ENCODE measurements at places on chromosomes 12 and 14.

- no peak for DNase-seq
Measured at GRCh38 chr12:82627799-82628198, 58.9 kb upstream of the TMTC2 start.

GRCh38 chr12:12319451-12320183 is 30.4 kb downstream of the MANSC1 start:
- no peak for DNase-seq

DNA sequence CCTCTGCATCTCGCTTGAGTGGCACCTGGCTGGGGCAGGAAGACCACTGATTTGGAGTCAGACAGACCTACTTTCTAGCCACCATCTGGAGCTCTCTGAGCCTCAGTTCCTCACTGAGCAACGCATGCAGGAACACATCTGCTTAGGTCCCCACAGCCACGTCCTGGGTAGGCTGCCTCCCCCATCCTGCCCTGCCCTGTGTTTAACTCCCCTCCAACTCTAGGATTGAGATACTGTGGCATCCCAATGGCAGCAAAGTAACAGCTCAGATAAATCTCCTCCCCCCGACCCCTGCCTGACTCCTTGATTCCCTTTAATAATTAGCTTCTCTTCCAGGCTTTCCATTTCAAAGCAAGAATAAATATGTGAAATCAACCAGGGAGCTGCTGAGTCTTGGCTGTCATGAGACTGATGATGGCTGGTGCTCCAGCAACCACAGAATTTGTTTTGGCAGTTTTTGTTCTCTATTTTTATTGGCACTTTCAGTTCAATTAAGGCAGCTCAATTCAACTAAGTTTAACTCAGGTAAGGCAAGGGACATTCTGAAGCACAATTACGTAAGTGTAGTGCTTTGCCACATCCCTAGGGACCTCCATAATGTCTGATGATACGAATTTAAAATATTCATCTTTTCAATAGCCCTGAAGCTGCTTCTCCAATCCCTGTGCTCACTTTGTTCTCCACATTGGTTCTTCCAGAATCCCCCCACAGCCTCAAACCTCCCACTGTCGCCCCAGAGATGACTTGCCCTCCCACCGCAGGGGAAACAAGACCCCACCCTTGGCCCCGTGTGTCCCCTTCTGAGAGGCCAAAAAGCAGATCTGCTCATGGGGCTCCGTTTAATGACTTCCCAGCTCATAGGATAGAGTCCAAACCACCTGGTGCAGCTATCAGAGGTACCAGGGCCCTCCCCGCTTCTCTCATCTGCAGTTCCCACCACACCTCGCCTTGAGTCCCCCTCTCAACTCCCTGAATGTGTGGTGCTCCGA is 58.2 kb downstream of the ESR2 start:
- no peak for DNase-seq

DNA sequence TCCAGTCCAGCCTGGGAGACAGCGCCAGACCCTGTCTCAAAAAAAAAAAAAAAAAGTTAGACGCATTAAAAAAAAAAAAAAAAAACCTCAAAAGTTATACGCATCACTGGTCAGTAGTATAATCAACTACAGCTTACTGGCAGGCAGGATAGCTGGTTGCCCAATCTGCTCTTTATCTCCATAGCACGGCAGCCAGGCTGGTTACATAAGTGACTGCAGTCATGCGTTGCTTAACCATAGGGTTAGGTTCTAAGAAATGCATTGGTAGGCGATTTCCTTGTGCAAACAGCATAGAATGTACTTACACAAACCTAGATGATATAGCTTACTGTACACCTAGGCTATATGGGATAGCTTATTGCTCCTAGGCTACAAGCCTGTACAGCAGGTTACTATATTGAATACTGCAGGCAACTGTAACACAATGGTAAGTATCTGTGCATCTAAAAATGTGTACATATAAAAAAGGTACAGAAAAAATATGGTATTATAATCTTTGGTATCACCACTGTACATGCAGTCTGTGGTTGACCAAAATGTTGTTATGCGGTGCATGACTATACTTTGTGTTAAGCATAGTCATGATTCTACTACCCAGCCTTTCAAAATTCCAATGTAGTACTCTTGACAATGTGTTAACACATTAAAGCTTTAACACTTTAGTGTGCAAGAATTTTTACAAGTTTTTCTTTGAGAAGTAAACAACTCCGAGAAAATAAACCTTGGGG is 8.1 kb downstream of the L2HGDH start:
- DNase-seq, result no peak

DNA sequence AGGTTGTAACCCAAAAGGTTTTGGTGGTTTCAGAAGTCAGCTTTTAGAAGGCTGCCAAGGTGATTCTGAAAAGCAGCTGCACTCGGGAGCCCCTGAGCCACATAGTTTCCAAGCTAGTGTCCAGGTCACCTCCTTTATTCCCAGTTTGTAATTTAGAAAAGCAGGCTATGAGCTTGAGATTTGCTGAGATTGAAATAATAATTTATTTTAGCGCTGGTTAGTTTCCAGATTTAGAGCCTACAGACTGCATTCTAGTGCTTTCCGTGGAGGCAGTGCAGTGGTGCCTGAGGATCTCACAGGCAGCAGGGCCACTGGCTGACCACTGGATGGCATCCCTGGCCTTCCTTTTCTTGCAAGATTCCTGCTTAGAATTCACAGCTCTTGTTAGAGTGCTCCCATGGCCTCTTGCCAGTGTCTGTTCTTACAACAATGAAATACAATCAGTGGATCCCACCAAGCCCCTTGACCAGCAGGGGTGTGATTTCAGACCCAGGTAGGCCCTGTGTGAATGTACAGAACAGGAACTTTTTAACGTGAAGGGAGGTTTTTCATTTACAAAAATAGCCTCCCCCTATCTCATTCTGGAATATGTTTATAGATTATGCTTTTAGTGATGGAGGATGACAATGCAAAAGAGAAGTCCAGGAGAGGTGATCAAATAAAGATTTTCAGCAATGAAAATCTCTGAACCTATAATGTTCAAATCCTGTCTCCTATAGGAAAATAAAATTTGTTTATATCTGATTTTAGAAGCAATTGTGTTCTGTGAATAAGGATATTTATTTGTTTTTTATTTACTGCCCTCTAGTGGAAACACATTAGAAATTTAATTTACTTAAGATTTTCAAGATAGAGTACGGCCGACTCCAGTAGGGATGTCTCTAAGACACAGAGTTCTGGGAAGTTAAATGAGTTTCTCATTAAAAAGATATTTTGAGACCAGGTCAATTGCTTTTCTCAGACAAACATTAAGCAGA is 362.1 kb upstream of the STXBP6 start:
- no peak for DNase-seq

DNA sequence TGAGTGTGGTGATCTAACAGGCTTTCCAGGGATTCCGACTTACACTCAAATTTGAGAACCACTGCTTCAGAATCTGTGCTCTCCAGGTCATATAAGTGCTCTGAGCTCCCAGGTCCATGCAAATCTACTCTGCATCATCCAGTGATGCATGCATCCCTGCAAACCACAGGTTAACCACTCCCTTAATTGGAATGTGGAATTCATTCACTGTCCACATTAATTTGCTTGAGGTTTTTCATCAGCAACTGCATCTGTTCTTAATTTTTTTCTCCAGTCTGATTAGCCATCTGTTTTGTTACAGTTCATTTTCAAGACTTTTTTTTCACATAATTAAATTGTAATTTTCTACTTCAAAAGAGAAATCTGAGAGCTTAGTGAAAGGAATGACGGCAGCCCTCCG is 43.4 kb upstream of the RIN3 start:
- DNase-seq, result no peak

- DNase-seq, result peak; percentile 55
Measured at GRCh38 chr12:113333877-113334785, 778 bp downstream of the SLC8B1 start.

DNA sequence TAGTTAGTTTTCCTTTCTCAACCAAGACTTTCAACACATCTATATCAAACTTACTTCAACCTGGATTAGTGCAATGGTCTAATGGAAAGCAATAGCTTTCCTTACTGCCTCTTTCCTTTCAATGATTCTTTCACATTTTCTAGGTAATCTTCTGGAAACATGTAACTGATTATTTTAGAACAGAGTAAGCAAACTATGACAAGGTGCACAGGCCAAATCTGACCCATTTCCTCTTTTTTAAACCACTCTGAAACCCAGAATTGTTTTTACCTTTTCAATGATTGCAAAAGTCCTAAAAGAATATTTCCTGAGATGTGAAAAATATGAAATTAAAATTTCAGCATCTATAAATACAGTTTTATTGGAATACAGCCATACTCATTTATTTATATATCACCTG is 81.6 kb upstream of the TMTC2 start:
- DNase-seq, result no peak

All from stimulated activated effector memory CD8-positive, alpha-beta T cell treated with anti-CD3 and anti-CD28 coated beads, Interleukin-12 subunit alpha, Interleukin-12 subunit beta, amount 100 ng/mL, for 72 hours (primary cell).